HL-60 (cell line): ENCODE measurements at places on chromosomes 12 and 14.

DNA sequence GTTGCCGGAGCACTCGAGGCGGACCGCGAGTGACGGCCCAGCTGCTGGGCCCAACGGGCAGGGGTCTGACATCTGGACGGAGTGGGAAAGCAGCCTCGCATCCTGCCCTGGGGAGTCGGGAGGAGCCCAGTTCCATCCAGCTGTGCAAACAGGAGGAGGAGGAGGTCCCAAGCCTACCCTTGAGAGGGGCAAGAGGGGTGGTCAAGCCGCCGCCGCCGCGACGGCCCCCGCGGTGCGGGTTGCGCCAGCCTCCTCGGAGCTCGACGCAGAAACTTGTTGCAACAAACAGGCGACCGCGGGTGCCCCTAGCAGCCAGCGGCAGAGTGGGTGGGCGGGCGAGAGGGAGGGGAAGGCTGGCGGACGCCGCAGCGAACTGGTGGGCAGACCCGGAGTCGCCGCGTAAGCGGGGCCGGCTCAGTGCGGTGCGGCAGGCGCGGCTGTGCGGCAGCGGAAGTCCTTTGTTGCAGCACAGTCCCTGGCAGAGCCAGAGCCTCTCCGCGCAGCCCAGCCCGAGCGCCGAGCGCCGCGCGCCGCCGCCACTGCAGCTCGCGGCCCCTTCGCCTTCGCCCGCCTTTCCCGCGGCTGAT lies at the start of gene ZBTB1:
ZBTB1 (plus strand) TSS at position 461 of the 587 bp plus-strand sequence. CDS start 16,735 bp downstream, outside the sequence.
- peak; percentile 79 for DNase-seq

DNA sequence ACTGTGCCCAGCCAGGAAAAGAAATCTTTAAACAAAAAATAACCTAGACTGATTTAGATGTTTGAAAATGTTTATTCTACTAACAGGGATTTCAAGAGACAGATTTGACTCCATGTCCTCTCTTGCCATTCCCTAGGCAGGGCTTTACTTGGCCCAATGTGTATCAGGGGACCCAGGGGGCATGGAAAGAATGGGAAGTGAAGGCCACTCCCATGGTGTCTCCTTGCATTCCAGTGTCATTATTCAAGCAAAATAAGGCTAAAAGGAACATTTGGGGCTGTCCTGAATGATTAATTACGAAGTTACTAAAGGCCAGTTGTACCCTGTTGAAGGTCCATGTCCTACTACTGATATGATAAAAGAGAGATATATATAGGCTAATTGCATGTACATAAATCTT lies 151.9 kb upstream of the ATF7IP start:
- DNase-seq = no peak

DNA sequence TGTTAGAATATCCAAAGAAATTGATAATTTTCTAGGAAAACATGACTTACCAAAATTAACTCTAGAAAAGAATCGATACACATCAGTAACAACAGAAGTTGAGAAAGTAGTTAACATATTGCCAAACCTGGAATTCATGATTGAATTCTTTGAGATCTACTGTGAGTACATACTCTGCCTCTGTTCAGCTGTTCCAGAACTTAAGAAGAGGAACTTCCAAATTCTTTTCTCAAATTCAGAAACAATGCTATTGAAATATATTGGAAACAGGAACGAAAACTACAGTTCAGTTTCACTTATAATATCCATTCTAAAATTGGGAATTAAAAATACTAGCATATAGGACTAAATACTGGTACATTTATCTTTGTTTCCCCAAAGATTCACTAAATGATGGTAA lies 57.9 kb downstream of the MARK3 start:
- DNase-seq = no peak

DNA sequence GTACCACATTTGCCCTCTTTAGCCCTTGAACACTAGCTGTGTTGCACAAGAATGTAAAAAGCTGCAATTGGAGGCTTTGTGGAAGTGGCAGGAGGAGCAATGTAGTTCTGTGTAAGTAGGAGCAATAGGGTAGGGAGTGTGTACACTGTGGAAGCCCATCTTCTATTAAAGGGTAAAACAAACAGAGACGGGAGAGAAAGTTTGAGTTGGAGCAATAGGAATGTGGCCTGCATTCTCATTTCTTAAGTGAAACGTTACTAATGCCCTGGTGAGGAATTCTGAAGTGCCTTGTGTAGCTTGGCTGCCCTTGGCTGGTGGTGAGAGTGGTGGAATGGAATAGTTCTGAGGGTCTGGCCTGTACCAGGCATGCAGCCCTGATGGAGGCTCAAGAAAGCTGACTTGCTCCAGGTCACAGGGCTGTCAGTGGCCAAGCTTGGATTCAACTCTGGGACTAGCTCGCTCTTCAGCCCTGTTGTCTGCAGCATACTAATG lies 38.8 kb upstream of the ATP23 start:
- peak; percentile 55 for DNase-seq

DNA sequence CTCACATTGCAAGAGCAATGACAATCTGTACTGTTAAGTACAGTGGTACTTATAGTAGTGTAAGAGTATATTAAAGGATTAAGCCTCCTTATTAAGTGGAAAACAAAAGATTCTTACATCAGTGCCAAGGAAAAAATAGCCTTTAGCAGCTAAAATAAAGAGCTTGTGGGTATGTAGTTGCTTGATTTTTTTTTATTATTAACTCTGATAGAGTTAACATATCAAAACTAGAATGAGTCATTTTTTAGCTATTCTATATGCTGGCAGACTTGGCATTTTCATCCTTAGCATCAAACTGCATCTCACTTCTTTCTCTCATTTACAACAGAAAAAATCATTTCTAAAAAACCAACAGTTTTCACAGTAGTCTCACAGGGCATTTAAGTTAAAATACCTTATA lies 86.5 kb downstream of the ATP2B1 start:
- DNase-seq = no peak

DNA sequence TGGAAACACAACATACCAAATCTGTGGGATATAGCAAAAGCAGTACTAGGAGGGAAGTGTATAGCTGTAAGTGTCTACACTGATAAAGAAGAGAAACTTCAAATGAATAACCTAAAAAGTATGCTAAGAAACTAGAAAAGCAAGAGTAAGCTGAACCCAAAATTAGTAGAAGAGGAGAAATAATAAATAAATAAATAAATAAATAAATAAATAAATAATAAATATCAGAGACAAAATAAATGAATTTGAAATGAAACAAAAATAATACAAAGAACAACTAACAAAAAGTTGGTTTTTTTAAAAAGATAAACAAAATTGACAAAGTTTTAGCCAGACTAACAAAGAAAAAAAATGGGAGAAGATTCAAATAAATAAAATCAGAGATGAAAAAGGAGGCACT lies 72.7 kb upstream of the TSPAN8 start:
- no peak for DNase-seq

DNA sequence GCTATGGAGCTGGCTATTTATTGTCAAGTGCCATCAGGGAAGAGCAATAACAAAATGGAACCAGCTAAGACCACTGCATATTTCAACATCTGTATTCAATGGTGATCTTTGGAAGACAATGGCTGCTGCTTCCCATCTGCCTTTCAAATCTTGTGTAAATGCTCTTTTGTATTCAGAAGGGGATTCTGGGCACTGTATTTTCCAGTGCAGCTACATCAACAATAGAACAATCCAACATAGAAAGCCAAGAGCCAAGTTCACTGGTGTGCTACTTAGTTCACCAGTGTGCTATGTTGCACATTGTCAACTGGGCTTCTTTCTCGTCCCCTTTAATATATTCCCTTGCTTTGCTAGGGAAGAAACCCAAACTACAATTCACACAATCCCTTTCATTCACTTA lies 128.8 kb upstream of the OR4E1 start:
- no peak for DNase-seq

GRCh38 chr14:101815994-101816393 lies 54.5 kb downstream of the PPP2R5C start:
- DNase-seq = no peak

GRCh38 chr14:98008381-98009113 lies 1211.4 kb downstream of the VRK1 start:
- no peak for DNase-seq

DNA sequence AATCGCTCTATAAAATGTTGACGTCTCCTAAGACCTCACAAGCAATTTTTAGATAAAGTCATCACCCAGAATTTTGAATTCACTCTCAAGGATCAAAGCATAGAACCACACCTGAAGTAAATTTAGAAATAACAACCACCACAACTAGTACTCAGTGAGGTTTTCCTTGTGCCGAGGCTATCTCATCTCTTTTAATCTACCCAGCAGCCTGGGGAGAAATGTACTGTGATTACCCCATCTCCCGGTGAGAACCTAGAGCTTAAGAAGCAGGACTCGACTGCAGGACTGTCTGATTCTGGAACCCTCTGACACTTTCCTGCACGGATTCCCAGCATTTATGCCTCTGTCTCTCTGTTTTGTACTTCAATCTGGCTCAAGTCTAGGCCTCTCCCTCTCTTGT lies 180.9 kb upstream of the PLXNC1 start:
- DNase-seq = no peak

DNA sequence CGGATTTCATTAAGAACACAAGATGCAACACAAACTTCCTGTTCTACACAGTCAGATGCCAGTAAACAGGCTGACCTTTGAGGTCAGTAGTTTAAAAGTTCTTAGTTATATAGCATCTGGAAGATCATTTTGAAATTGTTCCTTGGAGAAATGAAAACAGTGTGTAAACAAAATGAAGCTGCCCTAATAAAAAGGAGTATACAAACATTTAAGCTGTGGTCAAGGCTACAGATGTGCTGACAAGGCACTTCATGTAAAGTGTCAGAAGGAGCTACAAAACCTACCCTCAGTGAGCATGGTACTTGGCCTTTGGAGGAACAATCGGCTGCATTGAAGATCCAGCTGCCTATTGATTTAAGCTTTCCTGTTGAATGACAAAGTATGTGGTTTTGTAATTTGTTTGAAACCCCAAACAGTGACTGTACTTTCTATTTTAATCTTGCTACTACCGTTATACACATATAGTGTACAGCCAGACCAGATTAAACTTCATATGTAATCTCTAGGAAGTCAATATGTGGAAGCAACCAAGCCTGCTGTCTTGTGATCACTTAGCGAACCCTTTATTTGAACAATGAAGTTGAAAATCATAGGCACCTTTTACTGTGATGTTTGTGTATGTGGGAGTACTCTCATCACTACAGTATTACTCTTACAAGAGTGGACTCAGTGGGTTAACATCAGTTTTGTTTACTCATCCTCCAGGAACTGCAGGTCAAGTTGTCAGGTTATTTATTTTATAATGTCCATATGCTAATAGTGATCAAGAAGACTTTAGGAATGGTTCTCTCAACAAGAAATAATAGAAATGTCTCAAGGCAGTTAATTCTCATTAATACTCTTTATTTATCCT lies 13.5 kb downstream of the PTGER2 start:
- no peak for DNase-seq

DNA sequence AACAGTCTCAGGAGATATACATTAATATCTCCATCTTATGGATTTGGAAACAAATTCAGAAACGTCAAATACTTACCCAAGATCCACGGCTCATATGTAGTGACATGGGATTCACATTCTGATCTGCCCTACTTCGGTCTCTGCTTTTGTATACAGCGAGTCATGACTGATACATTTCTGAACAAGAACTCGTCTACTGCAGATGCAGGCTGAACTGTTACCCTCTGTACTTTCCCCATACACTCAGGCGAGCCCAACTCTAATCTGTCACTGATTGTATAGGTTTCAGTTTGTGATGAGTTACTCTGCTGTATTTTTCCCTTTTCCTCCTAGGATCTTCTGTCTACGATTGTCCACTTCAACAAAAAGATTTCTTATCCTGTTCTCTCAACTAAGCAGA lies 441.6 kb downstream of the CCDC91 start:
- no peak for DNase-seq

DNA sequence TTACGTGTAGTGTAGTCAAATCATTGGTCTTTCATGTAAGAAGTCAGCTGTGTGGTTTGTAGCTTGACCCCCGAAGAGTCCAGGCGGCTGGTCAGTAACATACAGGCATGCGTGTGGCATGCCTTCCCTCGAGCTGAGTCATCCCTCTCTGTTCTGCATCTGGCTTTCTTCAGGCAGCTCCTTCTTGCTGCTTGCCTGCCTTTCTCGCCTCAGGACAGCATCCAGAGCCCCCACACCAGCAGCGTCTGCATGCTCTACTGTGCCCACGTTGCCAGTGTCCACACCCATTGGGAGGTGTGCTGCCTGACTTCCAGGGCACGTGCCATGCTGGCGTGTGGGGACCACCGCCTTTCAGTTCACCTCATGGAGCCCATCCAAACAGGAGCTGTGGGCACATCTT lies 96.8 kb downstream of the EP400 start:
- no peak for DNase-seq

DNA sequence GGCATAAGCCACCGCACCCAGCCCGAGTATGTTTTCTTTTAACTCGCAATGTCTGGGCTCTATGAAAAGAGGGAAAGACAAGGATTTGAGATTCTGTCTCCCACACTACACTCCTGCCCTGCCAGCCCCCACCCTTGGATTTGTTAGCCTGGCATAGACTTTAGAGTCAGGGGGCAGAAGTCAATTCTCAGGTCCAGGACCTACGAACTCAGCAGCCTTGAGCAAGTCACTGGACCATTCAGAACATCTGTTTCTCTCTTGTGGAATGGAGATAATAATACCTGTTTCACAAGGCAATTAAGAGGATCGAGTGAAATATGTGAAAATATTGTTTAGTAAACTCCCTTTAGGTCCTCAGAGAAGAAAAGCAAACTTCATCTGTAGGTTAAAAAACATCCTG lies 66.1 kb upstream of the FUT8 start:
- DNase-seq = no peak

- DNase-seq = no peak
Observed at GRCh38 chr14:44279357-44279756, 227.7 kb downstream of the FSCB start.

DNA sequence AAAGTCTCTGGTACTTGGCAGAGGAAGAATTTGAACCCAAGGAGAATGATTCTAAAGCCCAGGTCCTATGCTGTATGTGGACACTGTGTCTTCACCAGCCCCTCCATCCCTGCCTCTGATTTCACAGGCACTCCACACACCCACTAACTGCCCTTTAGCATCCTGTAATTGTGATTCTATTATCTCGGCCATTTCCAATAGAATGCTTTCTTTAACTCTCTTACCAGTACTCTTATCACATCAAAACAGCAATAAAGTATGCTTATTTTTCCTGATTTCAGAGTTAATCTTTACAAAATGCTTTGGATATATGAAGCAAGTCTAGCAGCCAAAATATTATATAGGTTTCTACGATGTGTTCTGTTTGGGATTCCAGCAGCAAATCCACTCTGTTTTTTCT lies 37.9 kb upstream of the BTG1 start:
- DNase-seq = no peak
